HL-60 (cell line): ENCODE measurements at places on chromosomes 7 and 10.

DNA sequence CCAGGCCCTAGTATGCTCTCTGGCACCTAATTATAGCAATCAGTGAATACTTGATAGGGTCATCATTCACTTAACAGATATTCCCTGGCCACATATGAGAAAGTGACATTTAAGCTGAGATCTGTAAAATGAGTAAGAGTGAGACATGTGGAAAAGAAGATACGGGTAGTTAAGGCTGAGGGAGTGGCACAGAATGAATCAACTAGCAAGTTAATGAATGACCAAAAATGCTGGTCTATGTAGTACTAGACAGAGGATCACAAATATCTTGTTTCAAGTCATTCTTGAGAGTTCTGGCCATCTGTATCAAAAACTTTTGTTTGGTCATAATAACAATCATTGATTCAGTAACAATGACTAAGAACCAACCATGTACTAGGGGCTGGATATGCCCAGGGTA lies 954.9 kb downstream of the CNTNAP2 start:
- no peak for DNase-seq

GRCh38 chr10:62170732-62171131 lies 97.9 kb downstream of the RTKN2 start:
- DNase-seq: no peak

- no peak for DNase-seq
Observed at GRCh38 chr10:90591629-90592028, 266.2 kb downstream of the HTR7 start.

- DNase-seq: peak; percentile 39
Observed at GRCh38 chr7:111841596-111842205, 279.4 kb upstream of the IMMP2L start.

- no peak for DNase-seq
Observed at GRCh38 chr10:17626656-17627055, 9.5 kb upstream of the HACD1 start.

GRCh38 chr10:4704034-4704545 lies 121.9 kb upstream of the AKR1E2 start:
- DNase-seq: no peak

DNA sequence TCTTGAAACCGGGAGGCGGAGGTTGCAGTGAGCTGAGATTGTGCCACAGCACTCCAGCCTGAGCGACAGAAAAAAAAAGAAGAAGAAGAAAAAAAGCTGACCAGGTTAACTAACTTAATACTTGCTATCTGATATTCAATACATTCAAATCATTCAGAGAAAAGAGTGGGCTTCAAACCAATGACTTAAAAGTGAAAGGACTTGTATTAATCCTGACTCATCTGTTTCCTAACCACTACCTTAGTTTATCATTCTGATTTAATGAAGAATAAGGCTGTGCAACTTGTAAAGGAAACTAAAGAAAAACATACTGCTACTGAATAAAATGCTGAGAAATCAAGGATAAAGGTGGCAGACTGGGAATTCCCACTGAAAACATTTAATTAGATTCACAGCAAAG lies 128.4 kb downstream of the NRBF2 start:
- DNase-seq: no peak

DNA sequence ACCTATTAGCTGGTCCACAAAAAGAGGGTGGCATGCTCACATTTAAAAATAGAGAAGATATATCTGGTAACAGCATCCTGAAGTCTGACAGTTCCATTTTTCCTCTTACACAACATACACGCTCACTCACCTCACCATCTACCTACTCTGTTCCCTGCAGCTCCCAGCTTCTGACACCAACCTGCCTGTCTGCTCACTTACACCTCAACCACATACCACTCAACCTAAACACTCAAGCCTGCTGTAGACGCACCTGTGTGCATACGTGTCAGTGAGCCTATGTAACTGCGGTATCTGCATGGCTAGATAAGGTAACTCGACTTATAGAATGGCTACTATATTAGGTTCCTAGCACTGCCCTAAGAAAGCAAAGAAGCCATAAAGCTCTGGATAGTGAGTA lies 174.9 kb downstream of the DGKI start:
- no peak for DNase-seq

DNA sequence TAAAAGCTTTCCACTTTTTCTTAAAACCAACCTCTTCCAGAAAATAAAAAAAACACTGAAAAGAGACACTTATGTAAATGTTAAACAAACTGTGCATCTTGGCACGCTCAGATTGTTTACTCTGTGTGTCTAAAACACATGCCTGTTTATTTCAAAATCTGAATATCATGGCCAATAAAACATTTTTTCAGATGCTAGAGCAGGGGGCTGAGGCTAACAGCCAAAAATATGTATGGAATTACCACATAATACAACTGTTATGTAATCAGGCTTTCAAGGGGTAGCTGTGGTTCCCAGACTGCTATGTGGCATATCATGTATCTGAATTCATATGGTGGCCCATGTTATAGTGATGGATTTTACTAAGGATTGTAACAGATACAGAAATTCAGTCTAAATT lies 130.4 kb downstream of the HIBADH start:
- DNase-seq: no peak

GRCh38 chr10:110947061-110947595 lies 27.7 kb downstream of the SHOC2 start:
- no peak for DNase-seq

- no peak for DNase-seq
Observed at GRCh38 chr7:21076574-21076973, 289.9 kb upstream of the SP8 start.

- no peak for DNase-seq
Observed at GRCh38 chr7:38594949-38595348, 36.2 kb downstream of the AMPH start.

GRCh38 chr7:70237831-70238575 lies 639.7 kb downstream of the AUTS2 start:
- DNase-seq: no peak

DNA sequence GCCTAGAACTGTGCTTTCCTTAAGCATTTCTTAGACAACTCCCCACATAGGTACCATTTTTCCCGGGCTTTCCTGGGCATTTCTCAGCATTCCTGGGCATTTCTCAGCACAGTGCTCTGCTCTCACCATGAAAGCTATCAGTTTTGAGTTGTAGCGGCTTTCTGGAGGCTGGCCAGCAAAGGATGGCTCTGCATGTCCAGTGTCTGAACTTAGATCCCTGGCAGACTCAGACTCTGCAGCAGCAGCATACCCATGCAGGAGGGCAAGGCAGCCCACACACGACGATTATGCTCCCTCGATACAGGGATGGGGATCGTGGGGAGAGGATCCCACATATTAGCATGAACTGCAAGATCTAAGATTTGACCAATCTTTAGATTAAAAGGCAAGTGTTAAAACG lies 248.9 kb upstream of the MKI67 start:
- DNase-seq: no peak
